ENCODE measurements at places on chromosomes 11 and 22. TPM values are rescaled to one million over a fixed set of nuclear protein-coding genes. Genes with fewer than 3 reads are reported as not detected.
A peak's percentile ranks its signal among the peaks of the same experiment; 100 is the strongest.

DNA sequence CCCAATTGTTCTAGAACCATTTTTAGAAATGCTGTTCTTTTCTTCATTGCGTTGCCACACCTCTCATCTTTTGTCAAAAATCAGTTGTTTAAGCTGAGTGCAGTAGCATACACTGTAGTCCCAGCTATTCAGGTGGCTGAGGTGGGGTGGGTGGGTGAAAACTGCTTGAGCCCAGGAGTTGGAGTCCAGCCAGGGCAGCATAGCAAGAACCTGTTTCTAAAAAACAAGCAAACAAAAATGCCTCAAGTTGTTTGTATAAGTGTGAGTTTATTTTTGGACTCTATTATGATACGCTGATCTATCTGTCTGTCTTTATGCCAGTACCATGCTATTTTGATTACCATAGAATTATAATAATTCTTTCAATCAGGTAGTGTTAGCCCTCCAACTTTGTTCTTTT, 62.5 kb upstream of the RRM1 start:
- ATAC-seq = no peak

GRCh38 chr11:25163421-25163820, 666.6 kb downstream of the LUZP2 start:
- no peak for ATAC-seq

- ATAC-seq = no peak
These were observed 48.4 kb downstream of the FAM118A start for GRCh38 chr22:45358127-45358526.

DNA sequence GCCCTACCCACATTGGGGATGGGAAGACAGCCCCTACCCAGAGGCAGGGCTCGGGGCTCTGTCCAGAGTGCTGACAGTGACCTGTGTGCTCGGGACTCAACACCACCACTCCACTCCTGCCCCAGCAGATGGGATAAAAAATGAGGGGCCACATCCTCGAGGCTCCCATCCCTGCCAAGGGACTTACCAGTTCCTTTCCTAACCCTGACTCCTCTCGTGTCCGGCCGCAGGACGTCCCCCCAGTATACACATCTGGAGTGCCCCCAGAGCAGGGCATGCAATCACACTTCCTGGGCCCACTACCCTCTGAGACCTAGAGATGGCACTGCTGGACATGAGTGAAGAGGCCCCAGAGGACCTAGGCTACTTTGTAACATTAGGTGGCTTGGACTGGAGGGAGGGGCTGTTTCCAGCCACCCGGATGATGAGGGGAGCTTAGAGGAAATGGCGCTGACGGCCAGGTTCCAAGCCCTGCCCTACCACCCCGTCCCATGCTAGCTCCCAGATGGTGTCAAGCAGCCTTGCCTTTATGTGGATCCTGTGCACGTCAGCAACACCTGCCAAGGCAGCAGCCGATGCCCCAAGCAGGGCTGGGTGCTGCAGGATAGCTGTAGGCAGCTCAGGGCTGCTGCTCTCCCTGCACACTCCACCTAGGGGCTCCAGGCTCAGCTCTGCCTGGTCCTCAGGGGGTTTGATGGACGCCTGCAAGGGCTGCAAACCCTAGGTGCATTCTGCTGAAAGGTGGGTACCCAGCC, 86.6 kb downstream of the DGCR2 start:
- peak; percentile 26 for ATAC-seq

GRCh38 chr22:32473388-32473952, 1.1 kb upstream of the FBXO7 start:
- no peak for ATAC-seq

DNA sequence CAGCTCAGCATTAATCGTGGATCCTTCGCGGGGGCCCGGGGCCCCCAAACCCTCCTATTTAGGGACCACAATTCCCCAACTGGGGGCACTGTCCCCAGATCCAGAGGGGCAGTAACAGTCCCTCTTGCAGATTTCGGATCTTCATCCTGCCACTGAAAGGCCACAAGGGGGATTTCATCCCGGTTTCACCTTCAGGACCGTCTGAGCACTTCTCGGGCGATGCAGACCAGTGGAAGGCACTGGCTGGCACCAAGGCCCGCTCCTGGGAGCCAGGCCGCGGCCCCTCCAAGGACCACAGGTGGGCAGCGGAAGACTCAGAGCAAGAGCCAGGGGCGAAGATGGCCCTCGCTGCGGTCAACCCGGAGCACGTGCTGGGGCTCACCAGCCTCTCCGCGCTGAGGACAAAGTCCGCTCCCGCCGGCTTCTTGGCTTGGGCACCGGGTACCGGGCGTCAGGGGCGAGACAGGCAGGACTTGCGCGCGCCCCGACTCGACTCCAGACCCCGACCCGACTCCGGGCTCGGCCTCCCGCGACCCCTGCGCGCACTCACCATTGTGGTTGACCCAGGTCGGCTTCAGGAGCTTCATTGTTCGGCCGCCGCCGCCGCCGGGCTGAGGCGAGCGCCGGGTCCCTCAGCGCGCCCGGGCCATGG, 517 bp downstream of the HIRA start:
- no peak for ATAC-seq

- ATAC-seq = no peak
These were observed 5.9 kb upstream of the CAT start for GRCh38 chr11:34432822-34433221.

- ATAC-seq = no peak
These were observed 13.5 kb downstream of the TRIM44 start for GRCh38 chr11:35675901-35676610.

GRCh38 chr11:9015677-9016076, 11.9 kb upstream of the NRIP3 start:
- ATAC-seq = peak; percentile 74

DNA sequence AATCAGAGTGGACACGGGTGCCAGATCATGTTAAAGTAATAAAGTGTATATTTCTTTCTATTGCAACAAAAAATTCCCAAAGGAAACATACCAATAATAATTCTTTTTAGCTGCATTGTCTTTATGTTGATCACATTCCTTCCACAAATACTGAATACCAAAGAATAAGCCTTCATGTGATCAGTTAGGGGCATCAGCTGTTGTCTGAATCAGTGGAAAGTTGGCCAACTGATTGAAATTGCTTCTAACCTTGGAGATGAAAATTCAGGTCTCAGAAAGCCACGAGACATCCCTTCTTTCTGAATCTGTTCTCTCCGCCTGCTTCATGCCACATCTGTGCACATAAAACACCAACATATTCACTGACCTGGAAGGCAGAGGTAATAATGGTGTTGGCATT, 785.2 kb downstream of the KCNA4 start:
- no peak for ATAC-seq

- ATAC-seq = no peak
These were observed 24.9 kb downstream of the ASPHD2 start for GRCh38 chr22:26453812-26454500.

DNA sequence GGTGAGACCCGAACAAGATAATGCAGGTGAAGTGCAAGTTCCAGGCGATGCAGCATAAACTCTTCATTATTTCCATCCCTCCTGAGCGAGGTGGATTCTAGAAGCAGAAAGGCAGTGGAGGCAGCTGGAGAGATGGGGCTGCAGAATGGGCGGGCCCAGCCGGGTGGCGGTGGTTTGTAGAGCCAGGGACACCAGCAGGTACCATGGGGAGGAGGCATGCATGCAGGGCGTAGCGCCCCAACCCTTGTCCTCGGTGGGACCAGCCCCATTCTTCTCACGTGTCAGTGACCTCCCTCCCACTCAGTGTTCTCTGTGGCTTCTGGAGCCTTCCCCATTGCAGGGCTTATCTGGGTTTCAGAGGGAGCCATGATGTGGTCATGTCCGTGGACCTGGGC, 38.0 kb downstream of the MPPED1 start:
- no peak for ATAC-seq

GRCh38 chr11:93131709-93132108, 66.1 kb downstream of the SLC36A4 start:
- no peak for ATAC-seq

DNA sequence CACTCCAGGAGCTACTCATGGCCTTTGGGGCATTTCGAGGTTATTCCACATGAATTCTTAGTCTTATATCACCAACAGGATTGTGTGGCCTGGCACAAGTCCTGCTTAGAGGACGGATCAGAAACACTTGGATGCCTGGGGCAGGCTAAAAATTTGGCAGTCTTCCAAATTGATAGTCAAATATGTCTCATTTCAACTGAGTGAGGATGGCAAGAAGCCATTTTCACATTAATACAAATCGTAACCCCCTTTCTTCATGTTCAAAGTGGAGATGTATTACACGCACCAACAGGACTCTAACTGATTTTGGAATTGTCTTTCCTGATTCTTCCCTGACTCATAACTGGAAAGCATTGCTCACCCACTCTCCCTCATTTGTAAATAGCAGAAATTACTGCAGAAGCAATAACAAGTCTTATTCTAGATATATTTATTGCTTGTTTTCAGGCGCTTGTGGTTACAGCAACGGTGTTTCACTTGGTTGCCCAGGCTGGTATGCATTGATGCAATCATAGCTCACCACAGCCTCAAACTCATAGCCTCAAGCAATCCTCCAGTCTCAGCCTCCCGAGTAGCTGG, 10.3 kb upstream of the CCDC86 start:
- no peak for ATAC-seq

- ATAC-seq = no peak
These were observed 774.1 kb downstream of the BRD1 start for GRCh38 chr22:49053578-49053977.

DNA sequence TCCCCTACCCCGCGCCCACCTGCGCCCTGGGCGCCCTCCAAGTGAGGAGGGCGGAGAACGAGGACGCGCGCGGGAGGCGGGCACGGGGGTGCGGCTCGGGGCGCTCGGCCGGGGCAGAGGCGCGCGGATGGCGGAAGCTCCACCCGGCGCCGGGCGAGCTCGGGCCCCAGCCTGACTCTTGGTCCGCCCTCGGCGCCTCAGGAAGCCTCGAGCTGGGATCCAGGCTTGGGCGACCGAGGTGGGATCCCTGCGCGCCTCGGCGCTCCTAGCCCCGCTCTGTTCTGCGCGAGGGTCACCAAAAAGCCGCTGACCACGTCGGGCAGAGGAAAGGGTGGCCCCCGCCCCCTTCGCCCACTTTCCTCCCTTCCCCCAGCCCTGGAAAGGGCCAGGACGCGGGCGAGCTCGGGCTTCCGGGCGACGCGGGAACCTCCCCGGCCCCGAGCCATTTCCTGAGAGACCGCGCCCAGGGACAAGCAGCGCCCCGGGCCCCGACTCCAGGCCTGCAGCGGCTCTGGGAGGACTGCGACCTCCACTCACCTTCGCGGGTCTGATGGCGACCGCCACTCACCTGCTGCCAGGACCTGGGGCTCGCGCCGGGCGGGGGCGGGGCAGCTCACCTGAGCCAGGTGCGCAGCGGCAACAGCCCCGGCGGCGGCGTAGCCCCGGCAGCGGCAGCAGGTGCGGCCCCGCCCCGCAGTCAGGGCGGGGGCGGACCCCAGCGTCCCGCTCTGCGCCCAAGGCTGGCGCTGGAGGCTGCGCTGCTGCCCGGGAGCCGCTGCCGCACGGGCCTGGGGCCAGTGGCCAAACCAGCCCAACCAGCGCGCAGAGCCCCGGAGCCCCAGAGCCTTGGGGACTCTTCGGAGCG, 2.2 kb upstream of the SIGIRR start:
- ATAC-seq = peak; percentile 56

GRCh38 chr11:127485541-127485940, 485.0 kb upstream of the KIRREL3 start:
- ATAC-seq = no peak

DNA sequence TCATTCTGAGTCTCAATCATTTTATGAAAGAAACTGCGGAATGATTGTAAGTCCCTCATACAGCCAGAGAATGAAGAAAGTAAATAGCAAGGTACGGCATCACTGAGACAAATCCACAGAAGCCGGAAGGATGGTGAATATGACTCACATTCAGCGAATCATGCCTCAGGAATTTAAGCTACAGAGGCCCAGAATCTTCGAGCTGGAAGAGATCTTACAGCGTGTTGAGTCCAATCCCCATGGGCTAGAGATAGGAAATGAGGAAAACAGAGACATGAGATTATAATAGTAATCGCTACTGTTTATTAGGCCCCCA, 173.2 kb downstream of the KIF18A start:
- no peak for ATAC-seq

GRCh38 chr11:104151404-104152204, 12.3 kb downstream of the PDGFD start:
- no peak for ATAC-seq

DNA sequence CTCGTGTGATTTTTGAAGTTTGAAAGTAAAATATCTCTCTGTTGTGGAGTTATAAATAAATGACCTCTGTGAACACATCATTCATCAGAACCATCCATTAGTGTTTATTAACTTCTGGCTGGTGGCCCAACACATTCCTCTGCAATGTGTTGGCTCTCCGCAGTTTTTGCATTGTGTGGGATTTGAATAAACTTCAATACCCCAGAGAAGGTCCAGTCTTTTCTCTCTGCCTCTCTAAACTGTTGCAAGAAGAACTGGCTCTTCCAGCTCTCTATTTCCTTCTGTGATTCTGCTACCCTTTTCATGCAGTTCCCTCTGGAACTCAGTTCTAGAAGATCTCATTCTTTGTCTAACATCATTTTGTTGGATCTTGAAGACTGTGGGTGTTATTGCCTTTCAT, 125.0 kb upstream of the ARHGAP42 start:
- ATAC-seq = peak; percentile 46

GRCh38 chr11:4610258-4610935, 2.4 kb upstream of the TRIM68 start:
- ATAC-seq = no peak

DNA sequence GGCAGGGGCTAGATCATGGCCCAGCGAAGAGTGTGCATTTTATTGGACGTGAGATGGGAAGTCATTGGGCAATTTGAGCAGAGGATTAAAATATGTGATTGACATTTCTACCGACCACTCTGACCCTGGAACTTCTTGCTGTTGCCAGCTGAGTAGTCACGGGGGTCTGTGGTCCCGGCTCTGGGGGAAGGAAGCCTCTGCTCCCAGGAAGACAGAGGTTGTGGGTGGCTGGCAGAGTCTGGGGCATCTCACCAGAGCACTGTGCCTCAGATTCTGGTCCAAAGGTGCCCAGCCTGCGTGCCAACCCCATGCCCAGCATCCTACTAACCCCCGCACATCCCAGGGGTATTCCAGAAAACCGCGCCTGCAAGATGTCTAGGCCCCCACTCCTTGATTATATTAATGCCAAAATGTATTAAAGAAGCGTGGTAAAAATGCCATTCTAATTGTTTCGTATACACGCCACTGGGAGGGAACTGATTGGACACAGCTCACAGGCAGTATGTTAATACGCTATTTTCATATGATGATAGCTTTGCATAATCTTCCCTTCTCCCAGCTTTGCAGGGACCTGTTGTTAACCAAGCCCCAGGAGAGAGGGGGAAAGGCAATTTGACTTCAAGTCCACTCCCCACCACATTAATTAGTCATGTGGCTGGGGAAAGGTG, 25.3 kb upstream of the LMO1 start:
- ATAC-seq = no peak

Gene GGTLC3
- total RNA-seq = not detected

Gene HTR3A
- total RNA-seq = 0.77 TPM

Gene PDGFD
- 16.8 TPM for total RNA-seq

Gene ZNF214
- 3.0 TPM for total RNA-seq

Gene PISD
- 15.9 TPM for total RNA-seq

Gene BBOX1
- not detected for total RNA-seq

Gene RCOR2
- not detected for total RNA-seq

Gene CLDN5
- total RNA-seq = 149 TPM

Gene NAALADL1
- total RNA-seq = 38.5 TPM

Gene BCO2
- 6.5 TPM for total RNA-seq

Measured in gastroesophageal sphincter (tissue), 4 donors.